ENCODE measurements at places on chromosomes 7 and 10.

- DNase-seq, result no peak
Measured at GRCh38 chr7:139596626-139597025, 73.1 kb downstream of the CLEC2L start.

DNA sequence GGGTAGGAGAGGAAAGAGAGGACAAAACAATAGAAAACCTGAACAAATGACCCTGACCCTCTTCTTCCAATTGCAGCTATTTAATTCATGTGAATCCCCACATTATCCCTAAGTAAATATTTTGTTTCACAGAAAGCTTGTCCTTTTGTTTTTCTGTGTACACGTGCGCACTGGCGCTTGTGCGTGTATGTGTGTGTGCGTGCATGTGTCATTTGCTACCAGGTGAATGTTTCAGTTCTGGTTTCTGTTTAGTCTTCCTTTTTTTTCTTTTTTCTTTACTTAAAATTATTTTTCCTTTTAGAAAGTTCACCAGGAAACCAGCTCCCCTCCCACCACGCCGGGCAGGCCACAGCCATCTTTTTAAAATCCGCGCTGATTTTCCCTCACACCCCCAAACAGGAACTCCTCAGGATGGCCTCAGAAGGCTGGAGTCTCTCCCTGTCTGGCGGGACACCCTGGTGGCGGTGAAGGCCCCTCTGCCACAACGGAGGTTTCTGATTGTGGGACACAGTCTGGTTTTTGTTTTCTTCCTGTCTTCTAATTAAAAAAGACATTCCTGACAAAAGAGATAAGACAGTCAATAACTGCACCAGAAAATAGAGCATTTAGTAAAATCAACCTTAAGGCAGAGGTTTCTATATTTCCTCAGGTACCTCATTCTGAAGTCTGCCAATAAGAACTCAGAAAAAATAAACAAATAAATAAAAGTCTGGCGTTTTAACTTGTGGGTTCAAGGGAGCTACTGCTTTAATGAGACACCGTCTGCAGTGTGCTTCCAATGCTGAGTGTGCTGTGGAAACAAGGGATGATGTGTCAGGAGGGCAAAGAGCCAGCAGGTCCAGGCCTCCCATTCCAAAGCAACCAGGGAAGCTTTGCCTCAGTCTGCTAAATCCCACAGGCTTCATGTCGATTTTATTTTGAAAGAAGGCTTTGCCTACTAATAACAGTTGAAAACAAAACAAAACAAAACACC lies 17.4 kb downstream of the IRF5 start:
- DNase-seq, result no peak

GRCh38 chr10:128031216-128031615 lies 95.0 kb downstream of the MKI67 start:
- DNase-seq, result no peak

- peak; percentile 55 for DNase-seq
Measured at GRCh38 chr10:69624245-69624786, 5.7 kb upstream of the FAM241B start.

DNA sequence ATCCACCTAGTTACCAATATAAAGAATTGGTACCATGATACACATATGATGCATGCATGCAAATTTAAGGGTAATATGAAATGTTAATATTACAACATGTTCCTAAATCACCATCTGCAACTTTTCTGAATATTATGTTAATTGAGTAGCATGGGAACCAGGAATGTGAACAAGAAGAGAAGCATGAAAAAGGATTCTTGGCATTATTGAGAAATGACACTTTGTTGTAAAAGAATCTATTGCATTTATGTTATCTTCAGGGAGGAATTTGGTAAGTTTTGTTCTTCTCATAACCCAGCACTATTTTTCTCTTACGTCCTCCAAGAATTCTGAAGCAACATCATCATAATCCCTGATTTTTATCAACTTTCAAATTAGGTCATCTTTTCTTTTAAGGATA lies 159.9 kb upstream of the SLC25A13 start:
- DNase-seq, result no peak

GRCh38 chr7:157614457-157615020 lies 277.7 kb downstream of the DNAJB6 start:
- no peak for DNase-seq

DNA sequence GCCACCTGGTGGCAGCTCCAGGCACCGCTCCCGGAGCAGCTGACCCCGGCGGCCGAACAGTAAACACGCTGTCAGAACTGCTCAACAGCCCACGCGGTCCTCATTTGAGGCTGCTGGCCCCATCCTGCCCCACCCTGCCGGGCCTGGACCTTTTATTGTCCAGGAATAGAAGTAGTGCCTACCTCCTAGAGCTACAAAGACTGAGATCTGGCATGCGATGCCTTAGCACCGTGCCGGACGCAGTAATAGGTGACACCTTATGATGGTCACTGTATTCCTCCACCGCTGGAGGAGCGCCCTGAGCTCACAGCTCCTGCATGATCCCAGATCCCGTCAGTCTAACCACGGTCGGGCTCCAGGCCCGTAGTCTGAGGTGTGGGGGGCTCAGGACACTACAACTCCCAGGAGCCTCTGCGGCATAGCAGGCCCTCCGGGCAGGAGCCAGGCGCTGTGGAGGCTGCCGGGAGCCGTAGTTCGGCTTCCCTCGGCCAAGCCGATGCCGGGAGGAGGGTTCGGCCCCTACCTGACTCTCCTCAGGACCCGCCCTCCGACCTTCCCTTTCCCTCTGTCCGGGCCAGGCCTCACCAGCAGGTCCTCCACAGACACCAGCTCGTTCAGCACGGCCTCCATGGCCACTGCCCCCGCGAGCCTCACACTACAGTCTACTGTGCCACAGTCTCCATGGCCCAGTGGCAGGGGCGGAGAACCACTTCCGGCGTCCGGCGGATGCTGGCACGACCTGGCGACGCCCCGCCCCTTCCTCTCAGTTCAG lies at the start of gene FIS1:
FIS1 (minus strand) TSS at position 707 of the 772 bp plus-strand sequence; CDS start at position 630, 77 bp downstream.
- DNase-seq, result peak; percentile 92

- no peak for DNase-seq
Measured at GRCh38 chr7:139451638-139452037, 31.8 kb downstream of the KLRG2 start.

DNA sequence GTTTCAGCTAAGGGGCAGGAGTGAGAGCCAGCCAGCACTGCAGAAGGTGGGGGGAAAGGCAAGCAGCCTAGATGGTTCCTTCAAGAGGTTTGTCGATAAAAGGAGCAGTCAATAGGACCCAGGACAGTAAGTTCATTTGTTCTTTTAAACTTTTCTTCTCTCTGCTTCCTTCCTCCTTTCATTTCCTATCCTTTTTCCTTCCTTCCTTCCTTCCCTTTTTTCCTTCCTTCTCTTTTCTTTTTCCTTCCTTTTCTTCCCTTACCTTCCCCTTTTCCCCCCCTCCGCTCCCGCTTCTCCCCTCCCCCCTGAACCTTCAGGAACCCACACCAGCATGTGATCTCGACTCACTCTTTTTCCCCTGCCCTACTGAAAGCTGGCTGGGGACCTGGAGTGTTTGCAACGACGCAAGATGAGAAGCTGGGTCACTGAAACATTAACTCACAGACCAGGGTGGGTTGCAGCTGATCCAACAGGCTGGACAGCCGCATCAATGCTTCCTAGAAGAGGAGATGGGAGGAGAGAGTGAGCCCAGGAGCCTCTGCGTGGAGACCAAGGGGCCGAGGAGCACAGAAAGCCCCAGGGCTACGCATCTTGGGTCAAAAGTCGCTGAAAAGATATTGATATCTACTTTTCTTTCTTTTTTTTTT lies 103.4 kb upstream of the SDK1 start:
- DNase-seq, result no peak

- no peak for DNase-seq
Measured at GRCh38 chr10:132385389-132385667, 11.7 kb upstream of the PWWP2B start.

DNA sequence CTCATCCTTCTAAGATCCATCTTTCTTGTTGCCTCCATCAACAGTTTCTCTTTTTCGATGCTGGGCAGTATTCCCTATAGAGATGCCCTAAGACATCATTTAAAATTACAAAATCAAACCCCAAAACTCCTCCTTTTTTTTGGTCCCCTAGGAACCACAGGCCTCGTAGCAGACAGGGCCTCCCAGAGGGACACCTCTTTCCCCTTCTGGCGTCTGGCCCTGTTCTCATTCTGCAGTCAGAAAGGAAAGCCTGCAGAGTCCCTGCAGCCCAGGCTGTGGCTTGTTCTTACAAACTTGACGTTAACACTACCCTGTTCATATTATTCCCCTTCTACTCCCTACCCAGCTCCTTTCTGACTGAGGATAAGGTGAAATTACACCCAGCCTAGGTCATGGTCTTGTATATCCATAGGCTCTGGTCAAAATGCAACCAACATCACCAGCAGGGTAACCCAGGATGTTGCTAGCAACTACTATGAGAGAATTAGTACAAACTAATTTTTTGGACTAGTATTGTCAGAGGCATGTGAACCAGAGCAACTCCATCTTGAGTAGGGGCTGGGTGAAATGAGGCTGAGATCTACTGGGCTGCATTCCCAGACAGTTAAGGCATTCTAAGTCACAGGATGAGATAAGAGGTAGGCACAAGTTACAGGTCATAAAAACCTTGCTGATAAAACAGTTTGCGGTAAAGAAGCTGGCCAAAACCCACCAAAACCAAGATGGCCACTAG lies 3.5 kb upstream of the EPHA1 start:
- DNase-seq, result no peak

DNA sequence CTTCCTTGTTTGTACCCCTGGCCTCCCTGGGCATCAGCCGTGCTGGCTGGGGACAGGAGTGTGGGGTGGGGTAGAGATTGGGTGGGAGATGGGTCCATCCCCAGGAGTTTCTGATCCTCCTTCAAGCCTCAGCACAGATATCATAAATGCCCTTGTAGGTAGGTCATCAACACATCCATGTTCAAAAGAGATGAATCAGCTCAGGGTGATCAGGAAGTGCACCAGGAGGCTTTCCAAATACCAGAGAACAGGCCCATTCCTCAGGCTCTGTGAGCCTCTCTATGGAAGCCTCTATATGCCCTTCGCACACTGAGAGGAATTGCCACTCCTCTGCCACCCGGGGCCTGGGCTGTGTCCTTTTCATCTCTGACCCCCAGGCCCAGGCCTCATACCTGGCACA lies 31.9 kb upstream of the ADCYAP1R1 start:
- no peak for DNase-seq

DNA sequence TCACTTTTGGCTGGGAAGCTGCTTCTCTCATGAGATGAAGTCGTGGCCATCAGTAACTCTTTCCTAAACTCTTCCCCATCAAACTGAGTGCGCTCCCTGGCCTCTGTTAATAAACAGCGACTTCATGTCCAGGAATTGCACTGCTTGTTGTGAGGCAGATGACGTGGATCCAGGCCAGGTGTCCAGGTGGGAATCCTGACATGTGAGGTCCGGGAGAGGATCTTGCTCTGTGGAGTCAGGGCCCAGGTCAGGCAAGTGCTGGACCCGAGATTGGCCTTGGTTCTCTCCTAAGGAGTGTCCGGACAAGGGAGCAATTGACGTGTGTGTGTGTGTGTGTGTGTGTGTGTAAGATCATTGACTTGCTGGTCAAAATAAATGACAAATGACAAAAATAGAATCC lies 362.7 kb downstream of the GLRX3 start:
- no peak for DNase-seq

GRCh38 chr7:73685311-73685710 lies 1.9 kb downstream of the BUD23 start:
- no peak for DNase-seq

- DNase-seq, result no peak
Measured at GRCh38 chr10:132704008-132704814, 81.7 kb downstream of the NKX6-2 start.

DNA sequence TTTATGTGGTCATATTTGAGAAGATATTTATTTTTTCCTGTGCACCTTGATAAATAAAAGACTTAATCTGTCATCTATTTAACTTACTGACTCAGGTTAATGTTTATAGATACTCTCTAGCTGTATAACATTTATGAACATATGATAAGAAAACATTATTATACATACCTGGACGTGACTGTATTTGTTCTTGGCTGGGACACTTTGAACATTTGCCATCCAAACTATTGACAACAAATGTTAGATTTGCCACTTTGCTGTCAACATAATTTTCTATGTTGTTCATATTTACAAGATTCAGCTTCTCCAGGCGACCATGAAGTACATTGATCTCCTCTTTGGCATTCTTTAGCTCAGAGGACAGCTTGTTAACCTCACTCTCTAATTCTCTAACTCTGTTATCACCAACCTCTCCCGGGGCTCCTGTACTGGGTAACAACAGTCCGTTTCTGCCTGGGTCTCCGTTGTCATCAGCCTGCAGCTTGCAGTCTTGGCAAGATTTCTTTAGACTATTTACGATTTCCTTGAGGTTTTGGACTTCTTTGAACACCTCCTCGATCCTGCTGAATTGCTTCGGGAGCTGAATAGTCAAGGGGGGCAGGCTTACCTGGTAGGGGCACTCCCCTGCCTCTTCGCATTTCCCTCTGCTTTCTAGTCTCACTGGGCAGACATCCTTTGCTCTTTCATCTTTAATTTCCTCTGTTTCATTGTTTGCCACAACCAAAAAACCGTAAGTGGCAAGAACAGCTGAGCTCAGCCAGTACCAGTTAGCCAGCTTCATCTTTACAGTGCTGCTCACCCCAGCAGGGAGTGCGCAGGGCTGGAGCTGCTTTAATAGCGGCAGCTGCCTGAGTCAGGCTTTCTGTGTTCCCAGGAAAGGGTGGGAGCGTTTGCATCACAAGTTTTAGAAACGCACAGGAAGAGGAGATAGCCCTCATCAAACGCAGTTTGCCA lies at the start of gene FGL2:
FGL2 (minus strand) TSS at position 807 of the 954 bp plus-strand sequence; CDS start at position 781, 26 bp downstream.
- peak; percentile 37 for DNase-seq

- no peak for DNase-seq
Measured at GRCh38 chr7:101673951-101674350, 44.9 kb upstream of the MYL10 start.

GRCh38 chr7:22725585-22725984 lies 1.4 kb upstream of the IL6 start:
- DNase-seq, result no peak

DNA sequence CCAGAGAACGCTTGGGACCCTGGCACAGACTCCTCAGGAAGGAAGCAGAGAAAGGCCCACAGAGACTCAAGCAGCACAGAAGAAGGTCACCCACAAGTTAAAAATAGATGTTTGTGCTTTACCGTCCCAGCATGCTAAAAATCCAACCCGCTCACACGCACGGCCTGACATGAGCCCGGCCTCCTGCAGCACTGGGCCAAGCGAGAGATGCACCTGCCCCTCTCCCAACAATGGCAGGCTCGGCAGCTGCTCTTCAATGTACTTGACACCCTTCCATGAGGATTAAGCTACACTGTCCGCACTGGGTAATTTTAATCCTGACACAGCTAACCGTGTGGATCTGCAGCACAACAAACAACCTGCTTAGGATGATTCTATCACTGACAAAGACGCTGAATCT lies 9.3 kb downstream of the DIP2C start:
- no peak for DNase-seq

GRCh38 chr10:23945845-23946244 lies 263.1 kb upstream of the KIAA1217 start:
- DNase-seq, result no peak

DNA sequence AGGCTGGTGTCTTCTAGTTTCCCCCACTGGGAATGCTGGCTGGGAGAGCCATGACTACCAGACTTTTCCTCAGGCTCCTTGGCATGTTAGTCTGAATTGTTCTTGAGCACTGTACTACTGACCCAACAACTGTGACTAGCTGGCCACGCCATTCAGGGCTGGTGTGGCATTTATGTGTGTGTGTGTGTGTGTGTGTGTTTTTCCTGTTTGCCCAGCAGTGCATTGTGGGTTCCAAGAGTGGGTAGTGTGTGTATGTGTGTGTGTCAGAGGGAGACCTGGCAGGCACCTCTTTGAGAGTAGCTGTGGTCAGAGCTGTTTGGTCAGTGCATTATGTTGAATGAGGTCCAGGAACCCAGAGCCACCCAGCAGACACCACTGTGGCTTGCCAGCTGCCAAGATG lies 9.2 kb downstream of the PCBD1 start:
- no peak for DNase-seq

Measured in central memory CD4-positive, alpha-beta T cell (primary cell).